ENCODE measurements at places on chromosomes 7 and 10.

DNA sequence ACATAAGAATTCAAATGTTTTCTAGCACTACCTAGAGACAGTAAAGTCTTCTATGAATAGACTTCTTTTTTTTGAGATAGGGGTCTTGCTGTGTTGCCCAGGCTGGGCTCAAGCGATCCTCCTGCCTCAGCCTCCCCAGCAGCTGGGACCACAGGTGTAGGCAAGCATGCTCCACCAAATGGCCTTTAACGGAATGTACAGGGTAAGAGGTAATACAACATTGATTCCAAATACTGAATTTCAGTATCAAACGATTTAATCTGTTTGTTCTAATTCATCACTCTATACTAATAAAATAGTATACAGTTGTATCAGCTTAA, 55.8 kb upstream of the NCAPG2 start:
- DNase-seq = no peak

GRCh38 chr10:70186090-70186489, 15.8 kb upstream of the SAR1A start:
- no peak for DNase-seq

GRCh38 chr7:17485368-17485767, 186.9 kb downstream of the AHR start:
- DNase-seq = no peak

DNA sequence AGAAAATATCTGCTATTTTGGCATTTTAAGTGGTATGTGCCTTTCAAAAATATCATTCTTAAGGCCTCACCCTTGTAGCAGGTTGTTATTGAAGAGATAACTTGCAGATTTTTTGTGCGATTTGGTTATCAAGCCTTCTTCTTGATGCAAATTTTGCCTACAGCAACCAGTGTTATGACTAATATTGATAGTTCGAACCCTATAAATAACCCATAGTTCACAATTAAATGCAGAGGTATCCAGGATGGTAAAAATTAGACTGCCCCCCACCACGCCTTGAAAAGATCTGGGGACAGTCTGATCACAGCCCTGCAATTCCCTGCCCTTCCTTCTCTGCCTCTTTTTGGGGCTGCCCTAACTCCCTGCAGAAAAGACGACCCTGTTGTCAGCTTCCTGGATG, 28.4 kb upstream of the RAPGEF5 start:
- peak; percentile 13 for DNase-seq

DNA sequence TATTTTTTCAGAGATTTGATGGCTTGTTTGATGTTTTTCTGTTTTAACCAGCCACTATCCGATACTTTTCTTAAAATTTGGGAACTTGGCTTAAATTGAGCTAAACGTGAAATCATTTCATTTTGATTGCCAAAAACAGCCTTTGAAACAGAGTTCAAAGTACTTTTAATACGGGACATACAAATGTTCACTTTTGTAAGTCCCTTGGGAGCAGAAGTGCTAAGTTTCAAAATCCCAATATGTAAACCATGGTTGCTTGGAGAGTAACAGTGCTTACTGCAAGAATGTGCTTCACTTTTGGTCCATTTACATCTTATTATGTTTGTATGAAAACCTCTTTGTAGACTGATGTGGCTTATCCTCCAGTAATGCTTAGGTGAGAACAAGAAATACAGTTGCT, 10.9 kb downstream of the PNPLA8 start:
- DNase-seq = no peak

GRCh38 chr7:155399577-155399976, 58.4 kb upstream of the EN2 start:
- DNase-seq = no peak

DNA sequence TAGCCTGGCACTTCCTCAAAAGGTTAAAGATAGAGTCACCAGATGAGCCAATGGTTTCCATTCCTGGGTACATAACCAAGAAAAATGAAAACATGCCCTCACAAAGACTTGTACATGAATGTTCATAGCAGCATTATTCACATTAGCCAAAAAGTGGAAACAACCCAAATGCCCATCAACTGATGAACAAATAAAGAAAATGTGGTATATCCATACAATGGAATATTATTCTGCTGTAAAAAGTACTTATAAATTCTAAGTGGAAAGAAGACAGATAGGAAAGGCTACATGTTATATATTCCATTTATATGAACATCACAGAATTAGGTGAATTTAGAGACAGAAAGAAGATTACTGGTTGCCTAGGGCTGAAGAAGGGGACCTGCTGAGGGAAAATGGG, 10.7 kb upstream of the SLC16A9 start:
- DNase-seq = no peak

DNA sequence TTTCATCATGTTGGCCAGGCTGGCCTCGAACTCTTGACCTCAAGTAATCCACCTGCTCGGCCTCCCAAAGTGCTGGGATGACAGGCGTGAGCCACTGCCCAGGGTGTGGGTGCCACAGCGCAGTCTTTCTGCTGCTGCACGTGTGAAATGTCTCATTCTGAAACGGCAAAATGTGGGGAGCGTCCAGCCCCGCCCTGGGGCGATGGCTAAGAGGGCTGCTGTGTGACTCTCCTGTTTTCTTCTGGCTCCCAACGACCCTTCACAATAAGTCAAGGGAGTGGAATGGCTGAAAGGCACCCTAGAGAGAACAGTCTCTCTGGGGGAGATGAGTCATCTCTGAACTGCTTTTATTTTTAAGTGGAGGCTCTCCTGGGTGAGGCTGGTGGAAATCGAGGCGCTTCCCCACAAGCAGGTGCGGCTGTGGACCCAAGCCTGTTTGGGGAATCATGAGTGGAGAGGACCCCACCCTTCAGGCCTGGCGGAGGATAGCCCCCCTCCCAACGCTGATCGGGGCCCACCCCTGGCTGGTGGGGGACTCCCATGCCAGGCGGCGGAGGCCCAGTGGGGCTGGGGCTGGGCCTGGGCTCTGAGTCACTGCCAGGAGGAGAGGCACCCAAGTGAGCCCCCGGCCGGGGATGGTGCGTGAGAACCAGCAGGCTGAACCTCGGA, 18.0 kb downstream of the ADAP1 start:
- peak; percentile 91 for DNase-seq

DNA sequence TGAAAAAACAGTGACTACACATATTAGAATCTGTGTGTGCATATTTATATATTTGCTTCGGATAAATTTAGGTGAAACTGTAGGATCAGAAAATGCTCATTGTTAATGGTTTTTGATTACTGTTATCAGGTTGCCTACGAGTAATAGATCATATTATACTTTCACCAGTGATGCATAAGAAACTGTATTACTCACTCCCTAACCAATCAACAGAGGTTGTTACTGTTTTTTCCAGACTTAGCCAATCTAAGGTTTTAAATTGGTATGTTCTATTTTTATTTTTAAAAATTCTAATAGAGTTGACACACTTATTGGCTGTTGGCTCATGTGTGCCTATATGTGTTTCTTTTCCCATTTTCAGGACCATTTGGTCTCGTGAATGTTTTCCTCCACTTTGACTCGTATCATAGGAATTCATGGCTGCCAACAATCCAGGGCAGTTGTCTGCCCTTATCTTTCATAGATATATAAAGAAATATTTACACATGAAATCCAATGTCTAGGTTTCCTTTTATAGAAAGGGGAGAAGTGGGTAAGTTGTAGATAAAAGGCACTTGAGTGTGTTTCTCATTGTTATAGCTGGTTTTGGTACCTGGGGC, 59.2 kb downstream of the ANLN start:
- no peak for DNase-seq

GRCh38 chr10:3961082-3961481, 176.1 kb upstream of the KLF6 start:
- DNase-seq = no peak

DNA sequence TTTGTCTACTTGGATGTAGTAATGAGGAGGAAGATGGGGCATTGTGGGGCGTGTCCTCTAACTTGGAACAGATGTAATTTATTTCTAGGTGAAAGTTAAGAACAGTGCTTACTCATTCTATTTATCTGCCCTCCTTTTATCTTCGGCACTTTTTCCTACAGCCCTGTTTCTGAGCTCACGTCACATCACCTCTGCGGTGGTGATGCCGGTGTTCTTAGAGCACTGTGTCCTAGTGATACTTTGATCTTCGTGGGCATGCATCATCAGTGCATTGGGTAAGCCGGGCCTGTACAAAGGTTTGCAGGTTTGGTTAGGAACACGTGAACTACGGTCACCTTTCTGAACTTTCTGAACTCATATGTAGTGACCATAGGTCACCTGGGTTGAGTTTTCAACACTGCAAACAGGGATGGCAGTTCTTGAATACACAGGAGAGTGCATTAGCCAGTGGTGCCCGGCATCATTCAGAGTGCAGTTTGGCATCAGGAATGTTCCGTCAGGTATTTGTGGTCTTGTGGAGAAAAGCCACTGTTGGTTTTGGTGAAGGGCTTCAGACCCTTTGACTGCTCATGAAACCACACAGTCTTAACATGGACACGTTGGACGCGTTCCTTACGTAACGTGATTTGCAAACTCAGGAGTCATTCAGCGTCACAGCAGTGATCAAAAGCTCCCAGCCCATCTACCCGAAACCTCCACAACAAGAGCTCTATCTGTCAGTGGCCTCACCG, 5.6 kb downstream of the POR start:
- DNase-seq = no peak

DNA sequence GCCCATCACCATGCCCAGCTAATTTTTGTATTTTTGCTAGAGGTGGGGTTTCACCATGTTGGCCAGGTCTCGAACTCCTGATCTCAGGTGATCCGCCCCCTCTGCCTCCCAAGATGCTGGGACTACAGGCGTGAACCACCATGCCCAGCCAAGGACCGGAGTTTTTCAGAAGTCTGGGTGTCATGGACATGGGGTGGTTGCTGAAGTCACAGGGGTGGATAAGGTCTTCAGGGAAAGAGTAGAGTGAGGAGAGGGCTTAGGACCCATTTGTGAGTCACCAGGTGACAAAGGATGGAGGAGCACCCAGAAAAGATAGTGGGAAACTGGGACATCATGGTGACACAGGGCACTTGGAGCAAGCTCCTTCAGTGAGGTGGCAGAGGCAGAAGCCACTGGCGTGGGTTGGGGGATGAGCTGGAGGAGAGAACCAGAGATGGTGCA, 2.8 kb upstream of the GPRIN2 start:
- no peak for DNase-seq

DNA sequence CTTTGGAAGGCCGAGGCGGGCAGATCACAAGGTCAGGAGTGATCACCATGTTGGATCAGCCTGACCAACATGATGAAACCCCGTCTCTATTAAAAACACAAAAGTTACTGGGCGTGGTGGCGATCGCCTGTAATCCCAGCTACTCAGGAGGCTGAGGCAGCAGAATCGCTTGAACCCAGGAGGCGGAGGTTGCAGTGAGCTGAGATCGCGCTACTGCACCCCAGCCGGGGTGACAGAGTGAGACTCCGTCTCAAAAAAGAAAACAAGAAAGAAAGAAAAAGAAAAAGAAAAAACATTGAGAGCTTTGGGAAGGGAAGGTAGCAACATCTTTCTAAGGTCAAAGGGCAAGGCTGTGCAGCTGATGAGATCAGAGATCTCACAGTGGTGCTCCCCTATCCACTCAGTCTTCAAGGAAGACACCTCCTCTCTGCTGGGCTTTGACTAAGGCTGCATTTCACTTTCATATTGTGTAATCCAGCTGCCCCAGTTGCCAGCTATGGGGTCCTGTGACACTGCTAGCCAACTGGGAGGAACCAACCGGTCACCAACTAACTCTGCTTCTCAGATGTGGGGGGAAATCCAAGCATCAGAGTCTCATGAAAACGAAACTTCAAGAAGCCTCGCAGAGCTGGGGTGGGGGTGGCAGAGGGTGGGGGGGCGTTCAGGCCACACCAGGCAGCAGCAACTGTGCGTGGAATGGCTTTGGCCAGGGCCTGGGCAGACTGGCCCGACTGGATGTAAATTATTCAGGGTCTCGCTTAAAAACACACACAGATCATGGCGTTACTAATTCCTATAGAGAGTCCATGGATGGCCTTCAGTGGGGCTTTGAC, 1.5 kb downstream of the IL15RA start:
- peak; percentile 90 for DNase-seq

- no peak for DNase-seq
Observed at GRCh38 chr7:101081432-101081831, 3.8 kb upstream of the TRIM56 start.

GRCh38 chr7:18497800-18498199, 2.3 kb downstream of the HDAC9 start:
- no peak for DNase-seq

DNA sequence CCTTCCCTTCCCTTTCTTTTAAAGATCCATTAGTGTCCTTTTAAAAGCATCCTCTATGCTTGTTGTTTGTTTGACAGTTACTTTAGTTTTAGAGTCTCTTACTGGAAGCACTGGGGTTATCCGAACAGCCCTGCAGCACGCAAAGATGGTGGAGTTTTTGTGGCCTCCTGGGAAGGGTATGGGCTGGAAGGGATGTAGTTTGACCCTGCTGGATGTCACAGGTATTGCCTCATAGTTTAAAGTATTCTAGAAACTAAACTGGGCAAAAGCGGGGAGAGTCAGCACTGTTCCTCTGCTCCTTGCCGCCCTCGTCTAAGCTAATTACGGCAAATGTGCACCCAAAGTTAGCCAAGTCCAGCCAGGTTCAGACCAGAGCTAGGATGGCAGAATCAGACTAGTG, 35.8 kb upstream of the GNAI1 start:
- DNase-seq = no peak

DNA sequence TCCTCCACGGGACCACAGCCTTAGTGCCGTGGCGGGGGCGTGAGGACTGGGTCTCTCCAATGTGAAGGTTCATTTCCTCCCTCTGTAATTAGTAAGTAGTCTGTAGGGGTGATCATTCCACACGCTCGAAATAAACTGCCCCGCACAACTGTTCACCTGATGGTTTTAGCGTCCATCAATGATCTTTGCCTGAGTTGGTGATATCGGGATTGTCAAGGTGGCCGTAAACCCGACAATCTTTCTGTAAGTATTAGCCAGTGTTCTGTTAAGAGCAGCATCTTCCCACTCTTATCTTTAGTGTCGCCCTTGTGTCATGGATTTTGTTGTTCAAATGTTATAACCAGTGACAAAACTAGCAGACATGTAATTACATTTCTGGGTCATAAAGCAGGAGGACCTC, 17.7 kb downstream of the AGAP3 start:
- no peak for DNase-seq

DNA sequence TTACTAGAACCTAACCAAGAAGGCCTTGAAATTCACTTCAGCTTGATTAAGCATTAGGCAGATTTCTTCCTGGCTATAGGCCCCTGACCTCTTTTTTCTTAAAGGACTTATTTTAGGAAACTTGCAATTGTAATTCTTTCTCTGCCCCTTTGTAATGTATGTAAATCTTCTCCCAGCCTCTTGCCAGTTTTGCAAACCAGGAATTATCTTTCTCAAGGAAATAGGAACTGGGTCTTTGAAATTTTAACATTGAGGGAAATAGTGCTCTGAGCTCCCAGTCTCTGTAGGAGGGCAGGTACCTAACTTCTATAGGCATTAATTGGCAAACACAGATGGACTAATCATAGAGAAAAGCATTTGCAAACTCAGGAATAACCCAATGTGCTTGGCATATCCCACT, 342.7 kb downstream of the THSD7A start:
- no peak for DNase-seq

- no peak for DNase-seq
Observed at GRCh38 chr10:102599565-102600327, 44.5 kb upstream of the TRIM8 start.

GRCh38 chr7:135692055-135692454, 29.7 kb downstream of the STMP1 start:
- no peak for DNase-seq

GRCh38 chr7:94295850-94296249, 98.8 kb upstream of the COL1A2 start:
- DNase-seq = no peak

GRCh38 chr10:3235996-3236510, 63.5 kb upstream of the PITRM1 start:
- DNase-seq = no peak

Measured in GM20000 (cell line).